ENCODE measurements at places on chromosomes 12 and 14.

- no peak for DNase-seq
Observed at GRCh38 chr14:35240231-35240630, 52.0 kb upstream of the PSMA6 start.

DNA sequence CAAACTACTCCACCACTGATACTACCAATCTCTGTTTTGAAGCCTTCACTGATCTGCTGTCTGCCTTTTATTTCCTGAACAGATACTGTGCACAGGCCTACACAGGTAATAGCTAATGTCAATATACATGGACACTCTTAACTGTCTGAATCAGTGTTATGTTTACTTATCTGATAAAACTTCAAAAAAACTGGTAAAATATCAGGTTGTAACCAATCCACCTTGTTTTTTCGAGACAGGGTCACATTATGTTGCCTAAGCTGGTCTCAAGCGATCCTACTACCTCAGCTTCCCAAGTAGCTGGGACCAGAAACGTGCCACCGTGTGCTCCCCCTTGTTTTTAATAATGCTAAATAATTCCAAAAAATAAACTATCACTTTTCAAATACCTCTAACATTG, 43.5 kb downstream of the HECTD1 start:
- no peak for DNase-seq

DNA sequence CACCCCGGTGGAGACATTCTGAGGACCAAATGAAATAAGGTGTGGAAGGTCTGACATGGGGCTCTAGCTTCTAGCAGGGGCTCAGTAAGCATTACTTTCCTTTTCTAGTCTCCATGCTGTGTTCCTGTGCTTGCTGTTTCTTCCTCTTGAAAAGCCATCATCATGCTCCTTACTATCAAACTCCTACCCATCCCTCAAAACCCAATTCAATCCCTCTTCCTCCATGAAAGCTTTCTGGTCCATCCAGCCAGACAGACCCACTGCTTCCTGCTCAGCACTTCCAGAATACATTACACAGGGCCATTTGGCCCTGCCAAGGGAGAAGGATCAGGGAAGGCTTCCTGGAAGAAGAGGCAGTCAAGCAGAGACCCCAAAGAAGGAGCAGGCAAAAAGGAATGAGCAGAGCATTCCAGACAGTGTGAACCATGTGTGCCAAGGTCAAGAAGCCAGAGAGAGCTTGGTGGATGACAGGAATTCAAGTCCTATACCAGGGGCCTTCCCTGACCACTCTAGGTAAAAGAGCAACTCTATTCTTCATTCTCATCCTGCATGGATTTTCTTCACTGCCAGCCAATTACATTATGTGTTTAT, 59.5 kb downstream of the NUAK1 start:
- DNase-seq = no peak

- DNase-seq = no peak
Observed at GRCh38 chr14:39034481-39035296, 68.3 kb downstream of the SEC23A start.

DNA sequence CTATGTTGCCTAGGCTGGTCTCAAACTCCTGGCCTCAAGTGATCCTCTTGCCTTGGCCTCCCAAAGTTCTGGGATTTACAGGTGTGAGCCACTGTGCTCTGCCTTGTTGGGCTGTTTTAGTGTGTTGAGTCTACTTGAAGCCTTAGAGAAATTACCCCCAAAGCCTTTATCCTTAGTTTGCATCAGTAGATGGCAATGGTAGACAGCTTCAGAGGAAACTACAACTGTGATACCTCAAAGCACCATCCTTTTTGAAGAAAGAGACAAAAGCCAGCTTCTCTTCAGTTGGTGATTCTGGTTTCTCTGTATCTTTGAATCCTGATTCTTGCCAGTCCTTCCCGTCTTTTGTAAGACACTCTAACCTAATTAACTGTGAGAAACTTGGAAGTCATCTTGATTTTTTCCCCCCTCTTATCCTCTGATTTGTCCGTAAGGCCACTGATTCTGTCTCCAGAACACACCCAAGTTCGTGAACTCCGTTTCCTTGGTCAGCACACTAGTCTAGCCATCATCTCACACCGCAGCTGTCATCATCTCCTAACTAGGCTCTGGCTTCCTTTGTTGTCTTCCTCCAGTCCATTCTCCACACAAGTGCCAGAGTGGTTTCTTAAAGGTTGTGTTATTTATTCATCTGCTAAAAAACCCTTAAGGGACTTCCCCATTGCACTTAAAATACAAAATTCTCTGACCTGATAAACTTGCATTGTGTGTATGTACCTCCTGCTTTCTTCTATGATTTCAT, 20.2 kb downstream of the ATP2A2 start:
- DNase-seq = no peak

GRCh38 chr12:3551386-3551785, 60.4 kb downstream of the PRMT8 start:
- no peak for DNase-seq

DNA sequence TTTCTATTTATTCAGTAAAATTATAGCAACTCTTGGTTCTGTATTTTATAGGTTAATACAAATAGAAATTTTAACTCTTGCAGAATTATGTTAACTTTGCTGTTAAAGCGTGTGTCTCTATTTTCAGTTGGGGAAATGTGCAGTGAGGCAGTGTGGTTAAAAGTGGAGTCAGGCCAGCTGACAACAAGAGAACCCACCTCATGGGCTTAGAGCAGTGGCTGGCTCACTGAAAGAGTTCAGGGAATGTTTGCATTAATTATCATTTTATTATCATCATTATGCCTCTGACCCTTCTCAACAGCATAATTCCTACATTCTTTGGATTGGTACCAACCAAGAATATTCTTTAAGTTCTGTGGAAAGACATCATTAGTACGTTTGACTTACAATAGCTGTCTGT, 163.8 kb downstream of the DERA start:
- DNase-seq = no peak

- no peak for DNase-seq
Observed at GRCh38 chr12:16271062-16271461, 6.4 kb downstream of the SLC15A5 start.

All from HCT116 (cell line).